Skeletal muscle cell (primary cell): ENCODE measurements at places on chromosomes 4 and X.

DNA sequence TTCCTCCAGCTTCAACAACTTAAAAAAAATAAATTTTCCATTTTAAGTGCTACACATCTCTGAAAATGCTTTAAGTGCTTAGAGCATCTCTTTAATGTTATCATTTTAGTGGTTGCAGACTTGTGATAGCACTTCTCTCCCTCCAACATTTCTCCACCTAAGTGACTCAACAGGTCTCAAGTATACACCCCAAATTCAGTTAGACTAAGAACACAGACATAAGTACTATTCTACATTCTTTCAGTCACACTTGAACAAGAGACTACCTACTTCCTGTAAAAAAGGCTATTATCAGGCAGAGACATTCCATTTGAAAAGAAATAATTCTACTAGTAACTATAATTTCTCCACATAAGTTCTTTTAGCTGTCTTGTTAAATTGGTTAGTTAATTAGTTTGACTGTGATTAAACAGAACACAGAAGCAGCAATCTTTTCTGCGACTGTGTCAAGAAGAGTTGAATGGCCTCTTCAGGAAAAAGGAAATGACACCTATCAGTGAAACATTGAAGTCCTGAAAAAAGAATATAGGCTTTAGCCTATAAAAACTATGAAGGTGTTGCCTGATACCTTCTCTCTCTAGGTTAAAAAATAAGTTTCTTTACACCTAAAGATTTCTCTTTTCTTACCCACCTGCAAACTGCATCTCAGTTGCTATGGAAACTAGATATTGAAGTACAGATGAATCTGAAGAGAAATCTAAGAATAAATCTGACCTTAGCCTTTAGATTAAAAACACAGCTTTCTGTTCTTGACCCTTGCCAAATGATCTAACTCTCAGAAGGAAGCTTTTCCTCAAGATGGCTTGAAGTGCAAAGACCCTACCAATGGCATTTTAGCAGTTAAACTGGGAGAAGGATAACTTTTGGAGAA lies 18.0 kb downstream of the NAF1 start:
- no peak for DNase-seq

- DNase-seq, result no peak
Observed at GRCh38 chr4:89296399-89296798, 11.2 kb downstream of the GPRIN3 start.

DNA sequence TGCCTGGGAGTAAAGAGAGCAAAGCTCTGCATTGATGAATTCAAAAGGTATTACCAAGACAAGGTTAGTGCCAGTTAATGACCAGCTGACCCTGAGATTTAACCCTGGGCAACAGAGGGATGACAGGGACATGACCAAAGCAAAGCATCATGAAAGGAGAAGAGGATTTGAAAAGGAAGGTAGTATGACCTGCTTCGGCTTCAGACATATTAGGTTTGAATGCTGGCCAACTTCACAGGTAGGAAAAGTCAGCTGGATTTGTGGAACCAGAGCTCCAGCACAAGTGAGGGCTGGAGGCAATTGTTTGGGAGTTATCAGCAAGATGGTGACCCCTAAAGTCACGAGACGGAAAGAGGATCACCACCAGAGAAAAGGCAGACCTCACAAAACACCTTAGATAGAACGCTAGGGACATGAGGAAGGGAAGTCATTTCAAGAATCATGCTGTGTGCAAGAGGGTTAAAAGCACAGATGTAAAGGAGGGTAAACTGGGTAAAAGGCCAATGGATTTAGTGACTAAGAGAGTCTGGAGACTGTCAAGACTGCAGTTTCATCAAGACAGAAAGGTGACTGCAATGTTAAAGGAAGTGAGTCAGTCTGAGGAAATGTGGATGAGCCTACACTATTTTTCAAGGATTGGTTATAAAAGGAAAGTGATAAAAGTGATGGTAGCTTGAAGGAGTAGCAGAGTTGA lies 45.6 kb downstream of the SH3RF1 start:
- peak; percentile 94 for DNase-seq

- peak; percentile 14 for DNase-seq
Observed at GRCh38 chrX:150958177-150958576, 25.0 kb upstream of the HMGB3 start.

GRCh38 chrX:120549483-120550452 lies 11.0 kb downstream of the CUL4B start:
- DNase-seq, result peak; percentile 83

GRCh38 chr4:40178672-40179071 lies 18.2 kb upstream of the RHOH start:
- DNase-seq, result peak; percentile 59

DNA sequence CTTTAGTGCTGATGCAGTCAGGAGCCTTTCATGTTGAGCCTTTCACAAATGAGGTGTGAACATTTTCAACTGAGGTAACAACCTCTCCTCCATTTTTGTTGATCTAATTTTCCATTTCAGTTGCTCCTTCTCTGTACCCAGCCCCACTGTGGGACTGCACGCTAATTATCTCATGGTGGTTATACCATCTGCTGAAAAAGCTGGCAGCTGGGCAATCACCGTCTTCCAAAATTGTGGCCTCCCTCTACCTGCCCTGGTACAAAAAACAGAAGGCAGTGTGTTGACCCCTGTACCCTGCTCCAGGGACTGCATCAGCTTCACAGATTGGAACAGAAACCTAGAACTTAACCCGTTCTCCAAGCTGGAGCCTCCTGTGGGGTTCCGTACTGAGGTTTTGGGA lies 72.4 kb upstream of the LONRF3 start:
- no peak for DNase-seq

DNA sequence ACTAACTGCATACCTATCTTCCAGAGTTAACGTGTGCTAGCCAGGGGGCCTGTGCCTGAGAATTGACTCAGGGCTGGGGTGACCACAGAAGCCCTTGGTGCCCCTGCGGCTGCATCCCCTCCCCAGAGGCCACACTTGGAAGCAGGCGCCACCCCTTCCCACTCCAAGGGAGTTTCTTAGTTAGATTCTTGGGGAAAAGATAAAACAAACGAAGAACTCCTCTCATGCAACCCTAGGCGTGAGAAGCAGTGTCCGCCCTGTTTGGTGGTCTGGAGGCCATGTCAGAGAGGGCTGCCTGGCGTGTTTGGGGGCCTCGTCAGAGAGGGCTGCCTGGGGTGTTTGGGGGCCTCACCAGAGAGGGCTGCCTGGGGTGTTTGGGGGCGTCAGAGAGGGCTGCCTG lies 50.3 kb upstream of the HGFAC start:
- no peak for DNase-seq

DNA sequence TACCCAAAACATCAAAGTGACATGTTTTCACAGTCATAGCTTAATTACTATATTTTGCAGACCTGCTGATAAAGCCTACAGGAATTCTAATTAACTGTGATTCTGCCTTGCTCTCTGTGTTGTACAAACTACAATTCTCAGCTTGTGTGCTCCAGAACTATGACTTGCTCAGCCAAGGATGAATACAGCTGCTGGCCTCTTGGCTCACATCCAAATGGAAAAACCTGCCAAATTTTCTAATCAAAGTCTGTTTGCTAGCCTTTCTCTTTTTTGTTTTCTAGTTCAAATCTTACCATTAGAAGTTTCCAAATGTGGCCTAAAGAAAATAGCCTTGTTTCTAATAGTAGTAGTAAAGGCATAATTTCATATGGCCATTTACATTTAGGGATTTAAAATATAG lies 1176.8 kb downstream of the FAM133A start:
- no peak for DNase-seq

DNA sequence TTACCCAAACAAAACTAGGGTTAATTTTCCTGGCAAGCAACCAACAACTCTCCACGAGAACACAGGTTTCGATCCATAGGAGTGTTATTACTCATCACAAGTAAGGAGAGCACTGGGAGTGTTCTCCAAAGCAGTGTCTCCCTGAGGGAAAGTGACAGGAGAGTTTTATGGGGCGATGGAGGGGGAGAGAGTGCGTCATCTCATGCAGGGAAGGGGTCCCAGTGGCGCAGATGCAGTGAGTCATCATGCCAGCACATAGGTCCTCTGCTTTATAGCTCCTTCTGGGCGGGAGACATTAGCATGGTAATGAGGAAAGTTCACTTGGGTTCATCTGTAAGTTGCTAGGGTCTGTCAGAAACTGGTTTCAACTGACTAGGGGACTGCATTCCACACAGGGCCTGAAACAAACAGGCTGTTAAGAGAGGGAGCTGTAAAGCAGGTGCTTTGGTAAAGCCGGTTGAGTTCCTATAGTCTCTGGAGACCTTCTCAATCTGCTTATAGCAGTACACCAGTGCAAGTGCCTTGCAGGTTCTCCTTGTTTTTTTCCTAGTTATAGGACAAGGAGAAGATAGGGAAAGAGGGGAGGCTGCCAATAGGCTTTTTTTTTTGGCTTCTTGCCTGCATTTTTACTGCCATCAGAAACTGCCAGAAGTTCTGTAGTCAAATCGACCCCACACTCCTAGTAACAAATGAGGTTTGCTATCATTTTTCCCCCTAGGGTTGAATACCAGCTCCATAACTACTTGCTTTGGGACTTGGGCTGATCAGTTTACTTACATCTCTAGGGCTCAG lies 12.8 kb upstream of the BOD1L1 start:
- peak; percentile 98 for DNase-seq

DNA sequence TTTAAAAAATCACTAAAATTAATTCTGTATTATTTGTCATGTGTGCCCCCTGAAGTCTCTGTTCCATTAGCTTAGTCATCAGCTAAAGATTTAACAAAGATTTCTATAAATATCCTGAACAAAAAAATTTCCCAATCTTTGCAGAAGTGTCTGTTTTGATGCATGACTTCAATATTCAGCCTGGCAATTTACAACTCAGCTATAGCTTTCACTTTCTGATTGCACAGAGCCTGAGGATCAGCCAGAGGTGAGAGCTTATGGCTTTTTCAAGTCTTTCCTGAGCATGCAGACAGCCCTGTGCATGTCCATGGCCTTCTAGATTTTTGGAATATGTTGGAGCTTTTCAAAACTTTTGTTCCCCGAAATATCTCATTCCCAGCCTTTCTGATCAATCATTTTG lies 420.1 kb downstream of the ZNF674 start:
- DNase-seq, result no peak

DNA sequence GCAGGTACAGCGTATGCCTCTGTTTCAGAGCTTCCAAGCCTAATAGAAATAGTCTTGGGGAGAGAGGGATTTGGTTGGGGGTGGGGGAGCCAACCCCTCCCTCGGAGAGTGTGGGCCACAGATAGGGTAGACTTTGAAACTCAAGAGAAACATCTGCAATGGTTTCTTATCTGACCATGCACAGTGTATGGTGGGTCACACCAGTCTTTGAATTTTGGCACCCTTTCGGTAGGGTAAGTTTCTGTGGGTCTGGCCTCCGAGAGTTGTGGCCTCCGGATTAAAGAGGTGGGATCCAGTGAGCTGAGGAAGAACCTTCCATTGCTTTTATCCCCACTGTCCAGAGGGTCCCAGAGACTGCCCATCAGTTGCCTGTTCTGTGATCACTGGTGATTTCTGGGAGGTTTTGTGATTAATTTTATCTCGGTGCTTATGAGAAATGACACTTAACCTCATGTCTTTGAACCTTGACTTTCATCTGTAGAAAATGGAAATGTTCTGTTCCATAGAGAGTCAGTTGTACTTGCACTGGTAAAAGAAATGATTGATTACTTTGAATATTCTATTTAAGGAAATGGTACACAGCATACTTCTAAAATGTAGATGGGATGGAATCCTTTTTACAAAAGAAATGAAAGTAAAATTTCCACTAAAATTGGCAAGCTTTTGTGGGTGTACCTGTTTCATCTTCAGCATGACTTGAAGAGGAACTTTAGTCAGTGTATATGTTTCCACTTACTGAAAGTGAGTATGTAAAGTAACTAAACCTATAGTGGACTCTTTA lies 62.7 kb downstream of the TMEM131L start:
- DNase-seq, result no peak

GRCh38 chr4:41009411-41009810 lies 204.9 kb downstream of the APBB2 start:
- no peak for DNase-seq

- DNase-seq, result peak; percentile 29
Observed at GRCh38 chr4:163694385-163694784, 199.9 kb downstream of the TMA16 start.
